Cardiac septum (tissue), 1 donor: ENCODE measurements at places on chromosomes 12 and 14.

GRCh38 chr12:29726321-29726692, 57.4 kb downstream of the TMTC1 start:
- no peak for DNase-seq

DNA sequence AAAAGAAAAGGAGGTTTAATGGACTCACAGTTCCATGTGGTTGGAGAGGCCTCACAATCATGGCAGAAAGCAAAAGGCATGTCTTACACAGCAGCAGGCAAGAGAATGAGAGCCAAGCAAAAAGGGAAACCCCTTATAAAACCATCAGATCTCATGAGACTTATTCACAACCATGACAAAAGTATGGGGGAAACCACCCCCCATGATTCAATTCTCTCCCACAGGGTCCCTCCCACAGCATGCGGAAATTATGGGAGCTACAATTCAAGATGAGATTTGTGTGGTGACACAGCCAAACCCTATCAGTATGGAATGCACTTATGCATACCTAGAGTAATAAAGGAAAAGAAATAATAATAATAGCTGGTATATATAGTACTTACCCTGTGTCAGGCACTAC, 4.5 kb upstream of the GLIPR1 start:
- DNase-seq, result no peak

GRCh38 chr12:32450768-32451167, 51.4 kb downstream of the FGD4 start:
- DNase-seq, result no peak

DNA sequence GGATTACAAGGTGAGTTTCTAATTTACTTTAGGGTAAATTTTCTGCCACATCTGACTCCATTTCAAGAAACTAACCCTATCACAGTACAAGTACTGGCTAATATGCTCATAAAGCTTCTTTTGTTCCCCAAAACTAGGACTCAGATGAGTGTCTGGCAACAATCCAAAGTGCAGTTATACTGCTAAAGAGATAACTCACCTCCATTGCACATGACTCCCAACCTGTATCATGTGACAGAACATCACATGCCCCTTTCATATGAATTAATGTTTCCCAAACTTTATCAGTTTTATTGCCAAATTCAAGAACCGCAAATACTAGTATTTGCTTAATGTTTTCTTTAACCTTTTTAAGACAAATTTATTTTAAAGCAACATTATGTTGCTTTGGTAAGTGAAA, 3.9 kb upstream of the PPP1R12A start:
- no peak for DNase-seq

GRCh38 chr14:21023817-21024584, 860 bp downstream of the NDRG2 start:
- no peak for DNase-seq

DNA sequence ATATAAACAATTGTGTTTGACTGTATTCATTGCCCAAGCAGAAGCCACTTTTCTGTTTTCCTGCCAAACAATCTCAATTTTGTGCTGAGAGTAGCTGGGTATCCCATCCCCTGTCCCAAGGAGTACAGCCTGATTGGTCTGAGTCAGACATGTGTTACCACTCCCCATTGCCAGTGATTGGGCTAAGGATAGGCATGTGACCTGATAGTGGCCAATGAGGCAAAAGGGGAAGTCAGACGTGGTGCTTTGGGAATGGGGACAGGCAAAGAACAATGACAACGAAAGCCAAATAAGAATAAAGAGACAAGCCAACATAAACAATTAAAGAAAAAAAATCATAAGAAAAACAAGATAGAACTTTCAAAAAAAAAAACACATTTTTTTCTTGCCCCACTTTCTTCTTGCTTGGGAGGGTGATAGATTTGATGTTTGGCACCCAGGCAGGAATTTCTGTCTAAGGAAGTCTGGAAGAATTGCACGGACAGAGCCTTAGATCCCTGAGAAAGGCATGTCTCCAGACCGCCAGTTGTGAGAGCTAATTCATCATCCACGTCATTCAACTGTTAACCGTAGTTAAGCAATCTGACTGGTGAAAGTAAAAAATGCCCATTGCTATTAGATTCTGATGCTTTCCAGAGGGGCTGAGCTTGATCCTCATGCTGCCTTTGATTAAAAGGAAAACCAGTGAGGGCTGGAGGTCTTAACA, 626.6 kb upstream of the TMEM132C start:
- DNase-seq, result no peak

GRCh38 chr14:53520078-53520928, 367.2 kb upstream of the DDHD1 start:
- DNase-seq, result no peak

- DNase-seq, result no peak
Measured at GRCh38 chr14:102234331-102235264, 70.4 kb downstream of the MOK start.

GRCh38 chr12:93737457-93738198, 60.5 kb downstream of the CRADD start:
- no peak for DNase-seq

- DNase-seq, result no peak
Measured at GRCh38 chr12:95146769-95147168, 70.5 kb downstream of the FGD6 start.

- DNase-seq, result no peak
Measured at GRCh38 chr12:67921286-67921685, 68.0 kb upstream of the IFNG-AS1 start.

- no peak for DNase-seq
Measured at GRCh38 chr14:99143793-99144192, 128.2 kb downstream of the BCL11B start.

- DNase-seq, result no peak
Measured at GRCh38 chr12:119870457-119870856, 6.7 kb downstream of the CIT start.

- DNase-seq, result no peak
Measured at GRCh38 chr12:30826276-30826675, 71.5 kb upstream of the CAPRIN2 start.

GRCh38 chr14:34078117-34078743, 127.4 kb upstream of the EGLN3 start:
- DNase-seq, result no peak

DNA sequence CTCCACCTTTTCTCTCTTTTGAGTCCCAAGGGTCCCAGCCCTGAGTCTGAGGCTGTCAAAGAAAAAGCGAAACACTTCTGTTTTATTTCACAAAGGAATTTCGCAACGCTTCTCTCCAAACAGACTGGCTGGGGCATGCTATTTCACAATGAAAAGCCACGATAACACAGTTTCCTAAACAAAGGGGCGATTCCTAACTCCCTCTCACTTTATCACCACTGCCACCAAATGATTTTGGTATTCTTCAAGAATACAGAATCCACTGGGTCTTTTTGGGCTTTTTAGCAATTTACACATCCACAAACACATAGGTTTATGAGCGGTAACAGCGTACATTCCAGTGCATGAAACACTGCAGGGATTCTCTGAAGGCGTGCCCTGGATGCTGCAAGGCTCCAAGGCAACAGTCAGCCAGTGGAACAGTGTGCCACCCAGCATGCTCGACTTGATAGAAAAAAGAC, 161.2 kb downstream of the DAD1 start:
- no peak for DNase-seq

DNA sequence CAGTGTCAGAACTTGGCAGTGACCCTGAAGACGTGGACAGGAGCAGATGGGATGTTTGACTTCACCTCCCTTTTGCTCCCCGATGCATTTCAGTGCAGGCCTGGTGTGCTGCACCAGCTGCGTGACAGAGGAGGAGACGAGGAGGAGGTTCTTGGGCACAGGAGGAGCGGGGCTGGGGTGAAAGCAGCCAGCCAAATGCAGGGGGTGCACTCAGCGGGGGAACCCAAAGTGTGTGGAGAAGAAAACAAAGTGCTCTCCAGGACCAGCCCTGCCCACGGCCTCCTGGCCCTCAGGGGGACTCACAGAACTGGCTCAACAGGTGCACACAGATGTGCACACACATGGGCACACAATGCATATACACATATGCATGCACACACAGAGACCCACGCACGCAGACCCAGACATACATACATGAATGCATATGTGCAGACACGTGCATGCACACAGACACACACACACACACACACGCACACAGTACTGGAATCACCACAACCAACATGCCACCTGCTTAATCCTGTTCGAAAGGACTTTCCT, 91.7 kb upstream of the SFSWAP start:
- DNase-seq, result no peak

DNA sequence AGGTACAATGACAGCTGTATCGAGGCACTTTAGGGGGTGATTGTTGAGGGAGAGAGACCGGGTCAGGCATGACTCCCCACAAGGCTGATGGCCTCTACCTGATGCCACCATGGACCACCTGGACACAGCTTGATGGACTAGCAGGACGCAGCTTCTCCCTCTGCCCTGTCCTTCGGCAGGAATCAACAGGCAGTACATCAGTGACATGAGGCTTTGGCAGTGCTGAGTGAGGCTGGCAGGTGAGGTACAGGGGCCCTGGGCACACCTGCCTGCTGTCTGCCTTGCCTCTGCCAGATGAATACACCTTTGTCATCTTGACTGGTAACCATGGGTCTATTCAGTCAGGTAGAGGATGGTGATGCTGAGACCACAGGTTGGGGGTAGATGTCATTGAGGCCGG, 25.3 kb upstream of the ESRRB start:
- peak; percentile 68 for DNase-seq

- DNase-seq, result no peak
Measured at GRCh38 chr12:10571141-10571540, 42.3 kb downstream of the MAGOHB start.

- no peak for DNase-seq
Measured at GRCh38 chr12:122862872-122863701, 27.8 kb downstream of the HIP1R start.

GRCh38 chr12:68538726-68539614, 71.7 kb upstream of the RAP1B start:
- peak; percentile 83 for DNase-seq

DNA sequence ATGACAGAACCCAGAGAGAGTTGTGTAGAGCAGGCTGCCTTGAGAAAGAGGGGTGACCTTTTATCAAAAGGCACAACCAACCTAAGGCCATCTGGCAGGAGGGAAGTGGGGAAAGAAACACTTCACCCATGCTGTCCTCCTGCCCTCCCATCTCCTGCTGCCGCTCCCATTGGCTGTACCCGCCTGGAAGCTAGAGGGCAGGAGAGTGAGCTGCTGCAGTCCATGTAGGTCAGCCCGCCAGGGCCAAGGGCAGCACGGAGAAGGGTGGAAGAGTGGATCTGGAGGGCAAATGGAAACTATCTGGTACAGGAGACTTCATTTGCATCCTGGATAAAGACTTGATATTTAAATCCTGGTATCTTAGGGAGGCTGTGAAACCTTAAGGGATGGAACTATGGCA, 11.5 kb upstream of the CABP1 start:
- no peak for DNase-seq

DNA sequence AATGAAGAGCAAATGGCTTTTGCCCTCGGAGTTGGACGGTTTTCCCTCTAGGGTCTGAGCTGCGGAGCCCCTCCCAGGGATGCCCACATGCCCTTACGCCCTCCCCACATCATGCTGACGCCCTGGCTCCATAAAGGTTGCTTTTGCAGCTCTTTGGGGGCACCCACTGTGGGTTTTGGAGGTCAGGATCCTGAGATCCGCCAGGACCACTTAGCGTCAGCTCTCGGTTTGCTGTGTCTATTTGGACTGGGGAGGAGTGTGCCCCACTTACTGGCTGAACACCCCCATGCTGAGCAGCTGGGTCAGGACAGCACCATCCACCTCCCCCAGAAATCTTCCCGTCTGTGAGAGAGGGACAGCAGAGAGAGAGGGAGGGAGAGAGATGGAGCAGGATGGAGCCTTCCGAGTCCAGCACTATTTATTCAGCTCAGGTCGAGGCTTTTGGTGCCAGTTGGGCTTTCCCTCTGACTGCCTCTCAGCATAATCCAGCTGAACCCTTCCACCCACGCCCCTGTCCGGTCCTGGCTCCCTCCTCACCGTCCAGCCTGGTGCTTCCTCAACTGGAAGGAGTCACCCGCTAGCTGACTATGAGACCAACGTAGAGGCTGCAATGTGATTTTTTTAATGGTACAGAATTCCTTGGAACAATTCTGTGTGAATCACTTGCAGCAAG, 18.9 kb upstream of the LRTM2 start:
- peak; percentile 63 for DNase-seq

GRCh38 chr12:8699714-8700113, 1.9 kb downstream of the RIMKLB start:
- no peak for DNase-seq

DNA sequence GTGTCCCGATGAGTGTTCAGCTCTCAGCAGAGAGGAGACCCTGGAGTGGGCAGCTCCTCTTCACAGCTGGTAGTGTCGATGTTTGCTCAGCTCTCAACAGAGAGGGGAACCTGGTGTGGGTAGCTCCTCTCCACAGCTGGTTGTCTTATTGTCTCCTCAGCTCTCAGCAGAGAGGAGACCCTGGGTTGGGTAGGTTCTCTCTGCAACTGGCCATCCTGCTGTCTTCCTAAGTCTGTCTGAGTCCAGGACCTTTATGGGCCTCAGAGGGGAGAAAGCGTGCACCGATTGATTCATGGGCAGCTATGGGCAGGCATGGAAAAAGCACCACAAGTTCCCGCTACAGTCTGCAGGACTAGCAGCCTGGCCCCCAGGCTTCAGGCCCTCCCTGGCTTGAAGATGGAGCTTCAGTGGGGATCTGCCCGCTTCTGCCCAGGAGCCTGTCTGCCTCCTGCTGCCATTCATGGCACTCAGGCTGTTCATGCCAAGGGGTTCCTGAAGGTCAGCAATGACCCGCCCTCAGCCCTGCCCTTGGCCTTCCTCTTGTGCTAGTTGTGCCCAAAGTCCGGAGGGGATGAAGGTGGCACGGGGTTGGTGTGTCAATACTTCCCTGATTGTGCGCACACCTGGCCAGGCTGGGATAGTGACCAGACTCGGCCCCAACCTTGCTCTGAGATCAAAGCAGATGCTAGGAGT, 224.2 kb downstream of the KCNC2 start:
- no peak for DNase-seq

DNA sequence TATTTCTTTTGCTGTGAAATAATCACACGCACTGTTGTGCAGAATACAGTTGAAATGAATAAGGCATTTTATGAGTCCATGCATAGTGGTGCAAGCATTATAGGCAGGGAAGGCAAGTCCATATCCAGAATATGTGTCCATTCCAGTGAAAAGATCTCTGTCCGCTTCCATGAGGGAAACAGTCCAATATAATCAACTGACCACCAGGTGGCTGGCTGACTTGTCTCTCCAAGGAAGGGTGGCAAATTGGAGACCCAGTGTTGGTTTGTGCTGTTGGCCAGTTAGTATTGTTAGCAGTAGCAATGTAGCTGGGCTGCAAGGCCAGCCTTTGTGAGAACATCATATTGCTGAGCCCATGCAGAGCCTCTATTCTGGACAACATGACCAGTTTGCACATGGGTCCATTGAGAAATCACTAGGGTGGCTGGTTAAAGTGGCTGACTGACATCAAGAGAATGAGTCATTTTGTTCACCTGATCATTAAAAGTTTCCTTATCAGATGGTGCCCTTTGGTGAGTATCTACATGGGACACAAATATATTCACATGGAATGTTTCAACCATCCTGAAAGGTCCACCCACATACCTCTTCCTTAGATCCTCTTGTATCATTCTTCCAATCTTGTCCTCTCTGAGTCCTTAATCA, 17.3 kb upstream of the YAF2 start:
- DNase-seq, result no peak

- DNase-seq, result no peak
Measured at GRCh38 chr14:92511453-92512238, 1.9 kb upstream of the RIN3 start.

GRCh38 chr12:57735952-57736740, 2.4 kb downstream of the AGAP2 start:
- no peak for DNase-seq
